ENCODE measurements at places on chromosomes 5 and 9.

- DNase-seq = peak; percentile 31
These were observed 1.4 kb downstream of the NDUFA8 start for GRCh38 chr9:122158202-122158601.

DNA sequence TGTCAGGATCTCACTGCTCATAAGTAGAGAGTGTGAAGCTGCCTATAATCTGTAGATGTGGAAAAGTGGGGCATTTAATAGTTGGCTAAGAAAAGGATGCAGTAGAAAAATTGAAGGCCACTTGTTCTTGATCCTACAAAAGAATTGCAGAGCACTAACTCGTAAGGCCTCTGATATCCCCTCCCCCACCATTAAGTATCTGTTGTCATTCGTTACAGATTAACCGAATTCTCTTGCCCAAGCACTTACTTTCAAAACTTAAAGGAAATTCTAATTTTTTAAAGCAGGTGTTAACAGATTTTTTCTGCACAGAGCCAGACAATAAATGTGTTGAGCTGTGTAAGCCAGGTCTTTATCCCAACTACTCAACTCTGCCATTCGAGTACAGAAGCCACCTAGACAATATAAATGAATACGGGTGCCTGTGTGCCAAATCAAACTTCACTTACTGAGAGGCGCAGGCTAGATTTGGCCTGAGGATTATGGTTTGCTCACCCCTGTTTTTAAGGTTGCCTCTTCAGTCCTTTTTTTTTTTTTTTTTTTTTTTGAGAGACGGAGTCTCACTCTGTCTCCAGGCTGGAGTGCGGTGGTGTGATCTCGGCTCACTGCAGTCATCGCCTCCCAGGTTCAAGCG is 234.8 kb downstream of the RFK start:
- no peak for DNase-seq

DNA sequence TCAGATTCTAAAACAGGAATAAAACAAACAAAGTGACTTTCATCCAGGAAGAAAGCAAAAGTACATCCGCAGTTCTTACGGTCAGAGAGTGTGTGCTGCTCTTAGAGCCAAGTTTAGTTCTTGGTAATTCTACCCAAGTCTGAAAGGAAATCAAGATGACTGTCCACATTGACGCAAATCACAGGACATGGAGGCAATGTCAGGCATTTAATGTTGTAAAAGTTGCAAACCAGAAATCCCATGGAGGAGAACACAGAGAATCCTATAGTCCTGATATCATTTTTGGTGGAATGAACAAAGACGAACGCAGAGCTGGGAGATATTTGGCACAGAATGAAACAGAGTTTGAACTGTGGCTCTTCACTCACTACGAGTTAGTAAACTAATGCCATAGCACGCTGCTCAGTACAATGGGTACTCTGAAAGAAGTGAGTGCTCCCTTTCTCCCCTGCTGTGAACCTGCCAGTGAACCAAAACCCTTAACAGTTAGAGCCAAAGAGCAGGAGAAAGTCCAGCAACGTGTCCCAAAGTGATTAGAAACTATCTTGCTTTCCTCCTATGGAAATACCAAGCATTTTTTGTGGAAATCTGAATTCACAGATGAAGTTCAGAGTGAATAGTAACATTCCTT is 74.3 kb downstream of the MUSK start:
- DNase-seq = no peak

GRCh38 chr5:122772446-122772845 is 2.4 kb upstream of the SNX2 start:
- no peak for DNase-seq

DNA sequence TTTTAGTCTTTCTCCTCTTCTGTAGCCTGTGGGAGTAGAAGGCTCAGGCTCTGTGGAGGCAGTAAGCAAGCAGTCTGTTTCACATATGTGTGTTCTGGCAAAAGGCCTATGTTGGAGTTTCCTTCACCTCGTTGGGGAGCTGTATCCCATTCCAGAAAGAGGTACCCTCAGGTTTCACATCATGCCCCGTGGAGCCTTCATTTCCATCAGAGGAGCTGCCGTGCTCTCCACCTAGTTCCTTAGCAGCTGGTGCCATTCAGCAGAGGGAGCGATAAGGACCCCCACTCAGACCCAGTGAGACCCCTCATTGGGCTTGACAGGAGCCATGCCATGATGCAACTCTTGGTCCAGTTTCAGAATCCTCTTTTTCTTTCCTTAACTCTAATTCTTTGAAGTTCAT is 50.6 kb upstream of the ANGPTL2 start:
- DNase-seq = no peak

- no peak for DNase-seq
These were observed 75.8 kb upstream of the CDH12 start for GRCh38 chr5:22928821-22929482.

DNA sequence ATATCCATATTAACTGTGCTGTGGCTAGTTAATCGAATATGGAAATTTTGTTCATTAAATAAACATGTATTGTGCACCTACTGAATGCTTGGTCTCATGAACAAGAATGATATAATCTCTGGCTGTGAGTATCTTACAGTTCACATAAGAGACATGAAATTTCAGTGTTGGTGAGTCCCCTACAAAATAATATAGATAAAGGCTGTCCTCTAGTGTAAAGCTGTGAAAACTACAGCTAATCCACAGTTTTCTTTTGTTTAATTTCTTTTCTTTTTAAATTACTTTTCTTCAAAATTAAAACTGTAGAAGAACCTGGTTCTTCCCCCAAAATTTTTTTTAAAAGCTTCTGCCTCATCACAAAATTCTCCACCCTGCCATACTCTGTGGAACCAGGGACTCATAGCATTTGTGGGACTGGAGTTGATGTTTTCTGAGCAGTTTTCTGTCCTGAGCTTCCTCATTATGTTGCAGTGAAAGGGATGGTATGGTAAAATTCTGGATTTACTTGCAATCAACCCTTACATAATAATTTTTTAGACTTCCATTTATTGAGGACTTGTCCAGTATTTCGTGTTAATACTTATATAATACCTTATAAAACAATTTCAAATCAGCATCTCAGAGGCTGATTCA is 135.0 kb downstream of the STK32A start:
- DNase-seq = no peak

- DNase-seq = no peak
These were observed 10.2 kb downstream of the PRRX2 start for GRCh38 chr9:129675620-129676019.

DNA sequence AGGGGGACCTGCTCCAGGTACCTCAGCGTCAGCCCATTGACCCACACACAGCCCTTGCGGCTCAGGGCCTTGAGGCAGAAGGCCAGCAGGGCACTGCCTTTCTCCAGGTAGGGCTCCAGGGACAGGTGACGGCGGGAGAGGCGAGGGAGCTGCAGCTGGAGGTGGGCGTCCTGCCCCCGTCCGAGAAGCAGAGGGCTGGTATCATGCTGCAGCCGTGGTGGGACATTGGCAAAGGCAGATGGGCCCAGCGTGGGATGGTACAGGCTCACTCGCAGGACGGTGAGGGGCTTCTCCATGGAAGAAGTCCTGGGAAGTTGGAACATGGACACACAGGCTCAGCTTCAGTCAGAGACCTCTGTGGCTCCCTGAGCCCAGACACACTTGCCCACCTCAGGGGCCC is 2.5 kb upstream of the DCANP1 start:
- no peak for DNase-seq

GRCh38 chr5:123099514-123100151 is 10.6 kb downstream of the PRDM6 start:
- DNase-seq = no peak

GRCh38 chr5:175895686-175896102 is 24.3 kb downstream of the CPLX2 start:
- peak; percentile 22 for DNase-seq

DNA sequence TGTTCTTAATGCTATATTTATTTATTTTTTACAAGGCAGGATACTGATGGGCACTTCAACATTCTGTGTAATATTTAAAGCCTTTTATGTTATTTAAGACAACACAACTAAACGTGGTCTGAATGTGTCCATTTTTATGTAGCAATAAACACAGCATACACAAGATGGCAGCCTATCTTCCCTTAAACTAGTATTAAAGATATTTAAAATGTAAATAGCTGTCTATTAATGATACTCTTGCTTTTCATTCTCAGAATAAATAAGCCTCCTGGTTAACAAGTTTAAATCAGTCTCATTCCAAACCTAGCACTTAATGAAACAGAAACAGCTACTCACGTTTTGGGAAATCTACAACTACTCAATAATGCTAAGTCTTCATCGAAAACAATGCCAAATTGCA is 315.7 kb downstream of the MCTP1 start:
- DNase-seq = no peak

DNA sequence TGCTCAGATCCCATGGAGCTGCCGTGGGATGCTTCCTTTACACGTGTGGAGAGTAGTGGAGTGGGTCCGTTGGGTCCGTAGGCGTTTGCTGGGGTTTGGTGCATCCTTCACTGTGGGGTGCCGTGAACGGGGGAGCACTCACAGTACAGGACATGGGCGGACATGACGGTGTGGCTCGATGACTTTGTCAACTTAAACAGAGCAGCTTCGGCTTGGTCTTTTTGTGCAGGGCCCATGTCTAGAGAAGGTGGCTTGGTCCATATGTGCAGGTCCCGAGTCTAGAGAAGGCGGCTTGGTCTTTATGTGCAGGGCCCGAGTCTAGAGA is 26.4 kb upstream of the EXOC3 start:
- DNase-seq = no peak

- DNase-seq = no peak
These were observed 1.9 kb downstream of the LMNB1 start for GRCh38 chr5:126778675-126779403.

DNA sequence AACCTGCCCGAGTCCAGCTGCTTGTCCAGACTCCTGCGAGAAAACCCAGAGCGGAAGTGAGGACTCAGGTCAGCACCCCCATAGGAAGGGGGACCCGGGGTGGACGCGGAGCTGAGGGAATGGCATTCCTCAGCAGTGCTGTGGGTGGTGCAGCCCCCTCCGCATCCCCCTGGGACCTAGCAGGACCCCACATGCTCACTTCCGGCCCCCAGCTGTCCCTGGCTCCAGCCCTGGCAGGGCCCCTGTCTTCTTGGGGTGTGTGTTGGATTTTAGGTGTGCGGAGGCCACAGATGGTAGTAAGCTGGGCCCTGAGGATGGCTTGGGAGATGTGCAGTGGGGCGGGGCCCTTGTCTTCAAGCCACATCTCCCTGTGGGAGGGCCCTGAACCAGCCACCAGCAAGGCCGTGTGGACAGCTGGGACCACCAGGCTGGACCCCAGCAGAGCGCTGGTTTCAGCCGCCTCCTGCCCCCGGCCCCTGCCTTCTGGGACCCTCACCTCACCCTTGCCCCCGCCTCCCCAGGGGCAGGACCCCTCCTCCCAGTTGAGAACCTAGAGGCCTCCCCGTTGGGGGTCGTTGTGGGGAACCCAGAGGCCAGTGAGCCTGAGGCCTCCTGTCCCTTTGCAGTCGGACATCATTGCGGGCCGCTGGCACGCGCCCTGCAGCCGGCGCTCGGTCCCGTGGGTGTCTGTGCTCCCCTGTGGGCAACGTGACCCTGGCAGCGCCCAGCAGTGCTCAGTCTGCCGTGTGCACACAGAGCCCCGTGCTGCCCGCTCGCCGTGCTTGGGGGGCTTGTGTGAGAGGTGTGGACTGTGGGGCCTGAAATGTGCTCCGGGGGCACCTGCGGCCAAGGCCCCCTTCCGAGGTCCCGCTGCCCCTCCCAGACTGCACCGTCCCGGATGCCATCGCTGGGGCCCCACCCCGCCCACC is 10.8 kb upstream of the SLC9A3 start:
- no peak for DNase-seq

- no peak for DNase-seq
These were observed 1353.4 kb upstream of the WWC1 start for GRCh38 chr5:166938071-166938470.

DNA sequence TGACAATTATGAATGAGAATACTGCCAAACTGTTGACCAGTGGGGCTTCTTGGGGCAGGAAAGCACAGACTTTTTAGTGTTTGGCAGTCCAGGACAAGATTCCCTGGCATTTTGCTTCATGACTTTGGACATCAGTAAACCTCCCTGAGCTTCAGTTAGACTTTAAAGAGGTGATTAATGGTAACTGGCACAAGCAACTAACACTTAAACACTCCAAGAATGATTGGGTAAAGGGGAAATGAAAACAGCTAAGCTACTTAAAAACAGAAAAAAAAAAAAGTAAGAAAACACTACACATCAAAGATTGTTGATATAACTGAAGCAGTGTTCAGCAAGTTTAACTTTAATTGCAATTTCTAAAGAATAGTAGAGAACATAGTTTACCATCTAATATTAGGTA is 13.4 kb downstream of the PAIP1 start:
- DNase-seq = no peak

DNA sequence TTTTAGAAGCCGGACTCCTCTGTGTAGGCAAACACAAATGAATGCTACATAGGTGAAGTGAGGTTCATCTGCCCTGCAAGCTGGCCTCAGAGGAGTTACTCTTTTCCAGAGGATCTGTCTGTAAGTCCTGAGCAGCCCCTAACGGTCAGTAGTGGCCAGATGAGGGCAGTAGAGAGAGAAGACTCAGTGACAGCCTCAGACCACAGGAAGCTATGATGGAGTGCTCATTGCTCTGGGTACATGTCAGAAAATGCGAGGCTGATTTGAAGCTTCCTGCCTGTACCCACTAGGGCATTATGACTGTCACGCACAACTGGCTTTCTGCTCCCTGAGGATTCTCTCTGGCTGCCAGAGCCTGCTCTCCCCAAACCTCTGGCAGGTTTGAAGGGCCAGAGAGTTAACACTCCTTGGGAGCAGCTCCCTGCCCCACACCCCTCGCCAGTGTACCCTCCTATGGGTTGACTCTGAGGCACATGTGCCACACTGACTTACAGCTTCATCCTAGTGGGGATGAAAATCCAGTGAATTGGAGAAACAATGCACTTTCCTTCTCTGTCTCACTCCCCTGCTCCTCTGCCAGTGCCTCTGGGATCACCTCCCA is 141.5 kb downstream of the GABRG2 start:
- peak; percentile 16 for DNase-seq

GRCh38 chr9:34566972-34567371 is 22.6 kb downstream of the CNTFR start:
- DNase-seq = no peak

DNA sequence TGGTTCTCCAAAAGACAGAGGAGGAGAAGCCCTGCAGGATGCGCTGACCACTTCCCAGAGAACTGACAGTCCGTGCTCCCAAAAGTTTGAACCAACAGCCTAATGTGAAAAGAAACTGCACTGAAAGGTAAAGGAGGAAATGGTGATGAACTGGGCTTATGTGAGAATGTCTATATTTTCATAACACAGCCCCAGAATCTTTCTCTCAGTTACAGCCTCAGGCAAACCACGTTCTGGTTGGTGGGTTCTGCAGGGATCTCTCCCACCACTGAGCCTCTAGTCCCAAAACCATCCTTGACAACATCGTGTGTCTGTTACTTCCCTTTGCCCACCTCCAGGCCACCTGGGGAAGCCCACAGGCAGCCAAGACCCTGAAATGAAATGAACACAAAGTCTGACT is 23.9 kb downstream of the SPARC start:
- DNase-seq = peak; percentile 57

- peak; percentile 41 for DNase-seq
These were observed at the start of gene UCK1 for GRCh38 chr9:131530920-131531832. Gene UCK1, minus strand, starts transcription at chr9:131531263. Its CDS starts 89 bp downstream, at chr9:131531174.

GRCh38 chr9:74275872-74276508 is 221.1 kb upstream of the RORB start:
- no peak for DNase-seq

- DNase-seq = no peak
These were observed 11.4 kb upstream of the GRPEL2 start for GRCh38 chr5:149333711-149334443.

Measured in GM12864 (cell line).